ENCODE measurements at places on chromosomes 5 and 9. TPM values are rescaled to one million over a fixed set of nuclear protein-coding genes. Genes with fewer than 3 reads are reported as not detected.

- DNase-seq = no peak
Measured at GRCh38 chr9:16796304-16796825, 74.1 kb downstream of the BNC2 start.

DNA sequence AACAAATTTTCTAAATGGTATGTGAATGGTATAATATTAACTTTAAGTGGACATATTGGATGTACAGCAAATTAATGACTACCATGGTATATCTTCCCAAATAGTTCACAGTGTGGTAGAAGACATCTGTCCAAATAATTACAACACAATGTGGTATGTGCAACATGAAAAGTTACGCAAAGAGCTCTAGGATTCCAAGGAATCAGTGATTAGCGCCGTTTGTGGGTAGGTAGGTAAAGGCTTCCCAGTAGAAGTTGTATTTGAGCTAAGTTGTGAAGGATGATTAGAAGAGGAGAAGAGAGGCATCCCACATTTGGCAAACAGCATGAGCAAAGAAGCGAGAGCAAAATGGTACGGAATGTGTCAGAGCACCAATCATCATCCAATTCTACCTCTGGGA is 14.3 kb upstream of the KLF9 start:
- DNase-seq = no peak

DNA sequence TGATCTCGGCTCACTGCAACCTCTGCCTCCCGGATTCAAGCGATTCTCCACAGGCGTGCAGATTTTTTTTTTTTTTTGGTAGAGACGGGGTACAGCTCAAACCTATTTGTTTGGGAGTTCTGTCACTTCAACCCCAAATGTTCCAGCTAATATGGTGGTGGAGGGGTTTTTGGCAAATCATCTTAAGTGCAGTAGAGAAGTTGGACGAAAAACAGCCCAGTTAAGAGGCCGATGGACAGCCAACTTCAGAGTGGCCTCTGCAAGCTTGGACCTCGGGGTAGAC is 756 bp upstream of the PRR7 start:
- no peak for DNase-seq

IRX2 gene
- 1.6 TPM for total RNA-seq

- no peak for DNase-seq
Measured at GRCh38 chr5:152369298-152369697, 35.8 kb downstream of the NMUR2 start.

WDR38 gene
- total RNA-seq = not detected

- DNase-seq = no peak
Measured at GRCh38 chr5:132069561-132069960, 4.0 kb upstream of the CSF2 start.

FAM153A gene
- total RNA-seq = 1.0 TPM

DNA sequence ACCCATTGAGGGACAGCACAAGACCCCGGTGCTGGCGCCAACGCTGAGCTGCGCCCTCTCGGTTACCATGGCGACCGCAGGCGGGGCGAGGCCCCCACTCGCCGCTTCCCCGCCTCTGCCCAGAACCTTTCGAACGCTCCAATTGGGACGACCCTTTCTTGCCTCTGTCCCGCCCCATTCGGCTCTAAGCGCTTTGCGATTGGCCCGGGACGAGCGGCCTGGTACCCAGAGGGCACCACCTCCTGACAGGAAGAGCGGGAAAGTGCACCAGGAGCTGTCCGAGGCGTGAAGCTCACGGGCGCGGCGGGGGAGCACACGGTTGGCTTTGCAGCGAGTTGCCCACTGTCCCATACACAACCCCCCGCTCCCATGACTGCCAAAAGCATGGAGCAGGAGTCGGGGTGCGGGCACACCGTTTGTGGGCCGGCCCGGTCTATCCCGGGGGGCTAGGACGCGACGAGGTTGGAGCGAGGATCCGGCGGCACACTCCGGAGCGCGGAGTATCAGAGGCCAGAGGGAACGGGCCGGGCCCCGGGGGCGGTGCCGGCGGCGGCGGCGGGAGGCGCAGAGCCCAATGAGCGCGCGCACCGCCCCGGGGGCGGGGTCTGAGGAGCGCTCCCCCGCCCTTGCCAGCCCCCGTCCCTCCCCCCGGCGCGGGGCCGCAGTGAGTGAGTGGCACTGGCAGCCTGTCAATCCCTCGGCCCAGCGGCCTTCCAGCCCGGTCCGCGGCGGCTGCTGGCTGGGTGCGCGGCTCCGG is 978 bp upstream of the PBX3 start:
- DNase-seq = peak; percentile 96

GLRA1 gene
- not detected for total RNA-seq

DNA sequence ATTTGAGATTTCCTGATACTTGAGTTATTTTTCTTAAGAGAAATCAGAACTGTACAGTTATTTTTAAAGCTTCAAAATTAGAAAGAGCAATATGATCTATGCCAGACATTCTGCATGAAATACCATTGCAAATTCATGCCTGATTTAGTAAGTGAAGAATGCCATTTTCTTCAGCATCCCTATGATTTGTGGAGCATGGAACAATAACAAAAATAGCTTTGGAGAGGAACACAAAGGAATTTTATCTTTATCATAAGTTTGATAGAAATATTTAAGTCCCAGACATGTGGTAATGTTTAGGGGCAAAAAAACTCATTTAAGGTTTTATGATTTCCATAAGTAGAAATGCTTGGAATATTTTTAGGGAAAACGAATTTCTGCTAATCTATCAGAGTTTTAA is 1863.4 kb downstream of the EFNA5 start:
- no peak for DNase-seq

GRCh38 chr9:113215132-113215531 is 5.9 kb downstream of the FKBP15 start:
- DNase-seq = no peak

GRCh38 chr5:122845229-122846050 is at the start of gene SNX24:
Gene SNX24 (plus strand): TSS chr5:122845613. CDS start chr5:122845634, 21 bp downstream.
- peak; percentile 88 for DNase-seq

DNA sequence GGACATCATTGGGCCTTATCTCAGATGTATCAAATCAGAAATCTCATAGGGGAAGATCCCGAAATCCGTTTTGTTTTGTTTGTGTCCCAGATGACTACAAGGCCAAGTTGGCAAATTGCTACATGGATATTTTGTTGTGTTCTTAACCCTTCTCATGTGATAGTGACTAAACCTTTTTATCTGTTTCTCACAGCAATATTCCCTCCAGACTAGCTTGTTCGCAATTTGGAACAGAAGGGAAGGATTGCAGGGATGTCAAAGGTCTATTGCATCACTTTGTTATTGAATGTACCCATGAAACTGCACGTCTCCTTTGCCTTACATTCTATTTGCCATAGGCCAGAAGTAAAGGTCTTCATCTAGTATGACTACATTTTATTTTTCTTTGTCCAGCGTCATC is 453.9 kb downstream of the NFIB start:
- no peak for DNase-seq

ARHGEF28 gene
- 22.0 TPM for total RNA-seq

DRD1 gene
- total RNA-seq = 0.21 TPM

DNA sequence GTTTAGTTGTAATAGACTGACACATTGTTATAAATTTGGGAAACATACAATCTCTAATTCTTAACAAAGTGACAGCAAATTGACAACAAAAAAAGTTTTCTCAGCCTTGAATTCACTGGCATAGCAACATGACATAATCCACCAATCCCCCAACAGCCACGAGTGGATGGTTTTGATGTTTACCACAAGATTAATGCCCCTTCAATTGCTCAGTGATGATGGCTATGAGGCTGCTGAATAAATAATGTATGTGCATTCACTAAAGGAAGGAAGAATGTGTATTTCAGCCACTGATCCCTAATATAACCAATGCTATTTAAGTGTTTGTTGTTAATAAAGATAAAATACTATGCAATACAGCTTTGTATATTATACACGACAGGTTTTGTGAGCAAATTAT is 743.6 kb upstream of the DMAC1 start:
- DNase-seq = no peak

GRCh38 chr9:130765137-130766020 is 69.7 kb upstream of the ABL1 start:
- no peak for DNase-seq

QSOX2 gene
- total RNA-seq = 9.0 TPM

Data from tongue (tissue), 3 donors.